ENCODE measurements at places on chromosomes 6 and 20.

GRCh38 chr6:131838051-131838450 lies 30.2 kb downstream of the ENPP1 start:
- DNase-seq, result no peak

DNA sequence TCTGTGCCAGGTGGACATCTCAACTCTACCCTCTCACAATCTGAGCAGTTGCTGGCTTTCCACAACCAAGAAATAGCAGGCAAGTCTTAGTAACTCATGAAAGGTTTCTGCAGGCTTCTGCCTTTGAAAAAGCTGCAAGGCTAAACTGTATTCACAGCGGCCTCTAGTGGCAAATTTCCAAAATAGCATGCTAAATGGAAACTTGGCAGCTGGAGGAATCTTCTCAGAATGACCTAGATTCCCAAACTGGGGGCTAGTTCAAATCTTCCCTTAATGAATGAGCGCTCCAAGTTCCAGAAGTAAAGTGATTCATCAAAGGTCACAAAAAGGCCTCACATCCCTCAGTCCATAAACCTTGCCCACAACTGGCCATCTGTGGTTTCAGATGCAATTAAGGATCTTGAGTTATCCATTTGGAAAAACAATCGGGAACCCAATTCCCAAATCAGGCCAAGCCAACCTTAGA lies 11.9 kb upstream of the CPNE5 start:
- peak; percentile 26 for DNase-seq

GRCh38 chr6:163468738-163469137 lies 54.2 kb downstream of the QKI start:
- DNase-seq, result no peak

DNA sequence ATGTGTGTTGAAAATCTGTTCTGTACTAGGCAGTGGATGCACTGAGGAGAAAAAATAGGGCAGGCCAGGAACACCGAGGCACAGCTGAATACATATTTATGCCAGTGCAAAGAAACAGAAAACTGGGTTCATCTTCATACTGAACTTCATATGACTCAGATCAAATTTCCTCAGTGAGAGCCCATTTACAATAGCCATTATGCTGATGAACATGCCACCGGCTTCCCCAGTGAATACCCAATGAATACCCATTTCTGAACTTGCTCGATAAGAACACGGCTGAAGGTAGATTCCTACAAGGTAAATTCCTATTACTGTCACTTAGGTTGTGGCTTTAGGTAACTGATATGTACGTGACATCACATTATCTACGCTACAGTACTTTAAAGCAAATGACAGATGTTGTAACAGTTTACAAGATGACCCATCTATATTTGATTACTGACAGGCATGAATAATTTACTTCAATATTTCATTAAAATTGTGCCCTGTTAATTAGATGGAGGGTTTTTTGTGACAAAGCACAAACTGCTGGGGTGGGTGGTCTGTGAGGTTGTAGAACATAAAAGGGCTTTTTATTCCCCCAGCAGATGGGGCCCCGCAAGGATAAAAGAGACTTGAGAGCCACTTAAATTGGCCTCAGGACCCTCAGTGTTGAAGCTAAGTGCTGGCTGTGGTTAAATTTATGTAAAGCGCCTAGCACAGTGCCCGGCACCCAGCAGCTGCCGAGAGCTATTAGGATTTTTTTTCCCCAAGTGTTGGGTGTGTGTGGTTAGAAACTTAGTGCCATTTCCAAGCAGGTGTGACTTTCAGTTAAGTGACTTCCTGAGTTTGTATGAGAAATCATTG lies 264.5 kb downstream of the CD83 start:
- no peak for DNase-seq

GRCh38 chr6:36805096-36805797 lies 34.0 kb downstream of the CPNE5 start:
- DNase-seq, result no peak

DNA sequence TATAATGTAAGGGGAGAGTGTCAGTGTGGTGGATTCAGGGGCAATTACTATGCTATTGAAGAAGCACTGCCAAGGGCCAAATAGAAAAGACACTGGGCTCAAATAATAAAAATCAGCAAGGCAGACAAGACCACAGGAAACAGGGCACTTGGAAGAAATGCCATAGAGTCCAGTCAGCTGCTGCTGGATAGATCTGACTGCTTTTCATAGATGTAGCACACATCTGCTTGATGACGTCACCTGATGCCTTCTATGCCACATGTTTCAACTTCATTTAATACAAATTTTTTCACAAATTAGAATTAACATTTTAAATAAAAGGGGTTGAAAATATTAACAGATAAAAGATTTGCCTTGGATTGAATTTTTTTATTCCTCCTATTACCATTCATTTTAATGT lies 23.9 kb upstream of the AHI1 start:
- no peak for DNase-seq

GRCh38 chr6:46963626-46964025 lies 41.9 kb upstream of the ADGRF5 start:
- no peak for DNase-seq

GRCh38 chr6:34021554-34022190 lies 124.2 kb downstream of the GRM4 start:
- no peak for DNase-seq

DNA sequence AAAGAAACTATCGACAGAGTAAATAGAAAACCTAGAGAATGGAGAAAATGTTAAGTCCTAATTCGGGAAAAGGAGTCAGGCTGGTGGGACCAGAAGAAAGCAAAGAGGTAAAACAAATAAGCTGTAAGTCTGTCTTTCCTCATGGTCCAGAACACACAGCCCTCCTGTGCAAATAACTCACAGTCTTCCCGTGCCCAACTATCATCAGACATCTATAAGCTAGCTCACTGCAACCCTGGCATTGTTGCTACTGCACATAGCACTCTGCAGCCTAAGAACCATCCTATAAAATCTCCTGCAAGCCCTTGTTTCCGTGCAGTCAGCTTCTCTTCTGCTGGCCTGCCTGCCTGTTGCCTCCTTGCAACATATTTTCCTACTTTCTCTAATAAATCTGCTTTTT lies 17.4 kb downstream of the HLA-DRA start:
- DNase-seq, result no peak

DNA sequence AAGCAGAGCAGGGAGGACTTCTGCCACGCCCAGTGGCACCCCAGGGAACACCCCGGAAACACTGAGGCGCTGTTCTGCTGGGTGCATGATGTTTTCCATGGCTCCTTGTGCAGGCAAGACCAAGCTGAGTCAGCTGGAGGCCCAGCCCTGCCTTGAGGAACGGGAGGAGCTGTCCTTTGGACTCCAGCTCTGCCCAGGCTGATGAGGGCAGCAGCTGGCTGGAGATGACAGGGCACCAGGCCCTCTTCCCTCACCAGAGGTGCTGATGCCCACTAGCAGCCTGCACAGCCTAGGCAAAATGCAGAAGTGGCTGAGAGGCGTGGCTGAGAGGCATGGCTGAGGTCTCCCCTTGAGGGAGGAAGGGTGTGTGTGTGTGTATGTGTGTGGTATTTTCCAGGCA lies 2.4 kb downstream of the C6orf132 start:
- DNase-seq, result no peak

DNA sequence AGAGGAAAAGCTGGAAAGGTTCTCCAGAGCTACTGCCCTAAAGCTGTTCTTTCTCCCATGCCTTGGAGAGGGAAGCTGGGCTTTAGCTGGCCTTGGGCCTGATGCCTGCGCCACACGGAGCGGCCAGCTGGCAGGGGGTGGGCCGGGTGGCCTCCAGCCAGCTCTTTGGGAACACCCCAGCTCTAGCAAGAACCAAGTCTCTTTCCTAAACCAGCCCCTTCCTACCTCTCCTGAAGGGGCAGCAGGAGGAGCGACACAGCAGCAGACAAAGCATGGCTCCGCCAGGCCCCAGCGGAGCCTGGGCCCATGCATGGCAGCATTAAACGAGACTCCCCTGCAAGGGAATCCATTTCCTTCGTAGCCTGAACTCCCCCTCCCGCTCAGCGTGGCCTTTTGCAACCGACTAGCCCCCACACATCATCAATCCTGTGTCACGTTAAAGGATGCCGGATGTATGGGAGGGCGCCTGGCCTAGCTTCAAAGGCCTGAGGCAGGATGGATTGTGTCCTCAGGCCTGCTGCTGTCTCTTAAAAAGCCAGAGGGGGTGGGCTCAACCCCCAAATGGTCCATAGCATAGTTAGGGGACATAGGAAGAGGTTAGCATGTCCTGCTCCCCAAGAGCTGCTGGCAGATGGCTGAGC lies 14.0 kb downstream of the MRPS18A start:
- DNase-seq, result no peak

DNA sequence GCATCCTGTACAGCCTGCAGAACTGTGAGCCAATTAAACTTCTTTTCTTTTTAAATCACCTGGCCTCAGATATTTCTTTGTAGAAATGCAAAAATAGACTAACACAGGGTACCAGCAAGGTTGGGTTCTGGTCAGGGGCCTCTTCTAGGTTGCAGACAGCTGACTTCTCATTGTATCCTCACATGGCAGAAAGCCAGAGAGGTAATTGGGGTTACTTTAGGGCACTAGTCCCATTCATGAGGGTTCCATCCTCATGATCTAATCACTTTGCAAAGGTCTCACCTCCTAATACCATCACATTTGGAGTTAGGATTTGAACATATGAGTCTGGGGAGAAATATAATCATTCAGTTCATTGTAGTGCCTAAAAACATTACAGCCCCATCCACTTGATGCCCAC lies 101.5 kb downstream of the LCA5 start:
- DNase-seq, result no peak

DNA sequence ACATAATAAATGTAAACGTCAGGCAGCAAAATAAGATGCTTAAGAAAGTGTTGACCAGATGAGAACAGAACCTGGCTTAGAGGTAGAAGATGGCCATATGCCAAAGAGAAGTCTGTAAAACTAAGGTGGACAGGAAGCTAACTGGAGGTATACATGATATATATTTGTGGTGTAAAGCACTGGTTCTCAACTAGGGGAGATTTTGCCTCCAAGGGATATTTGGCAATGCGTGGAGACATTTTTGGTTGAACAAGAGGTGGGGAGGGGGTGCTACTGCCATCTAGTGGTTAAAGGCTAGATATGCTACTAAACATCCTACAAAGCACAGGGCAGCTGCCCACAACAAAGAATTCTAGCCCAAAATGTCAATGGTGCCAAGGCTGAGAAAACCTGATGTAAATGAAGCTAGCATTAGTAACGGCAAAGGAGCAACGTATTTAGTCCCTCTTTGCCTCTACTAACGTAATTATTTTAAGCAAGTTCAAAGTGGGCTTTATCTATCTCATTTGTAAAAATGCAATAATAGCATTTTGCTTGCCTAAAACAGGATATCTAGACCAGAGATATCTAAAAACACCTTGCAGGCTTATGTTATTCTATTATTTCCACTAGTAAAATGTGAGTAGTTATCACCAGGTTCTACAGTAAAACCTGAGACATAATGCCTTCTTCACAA lies 182.6 kb downstream of the RNGTT start:
- DNase-seq, result peak; percentile 43

DNA sequence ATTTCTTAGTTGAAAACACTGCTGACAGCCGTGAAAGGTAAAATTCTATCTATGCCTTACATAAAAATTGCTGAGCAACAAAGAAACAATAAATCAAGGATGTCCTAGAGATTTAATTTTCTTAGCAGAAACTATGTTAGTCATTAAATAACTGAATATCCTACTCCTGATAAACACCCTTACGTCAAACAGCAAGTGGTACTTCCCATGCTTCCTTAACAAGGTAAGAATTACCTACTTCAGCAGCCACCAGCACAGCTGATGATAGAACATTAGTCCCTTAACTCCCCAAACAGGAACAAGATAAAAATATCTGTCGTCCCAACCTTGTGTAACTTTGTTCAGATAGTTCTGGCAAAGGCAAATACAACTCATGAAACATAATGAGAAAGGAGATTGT lies 8.7 kb downstream of the SERPINB6 start:
- DNase-seq, result no peak

DNA sequence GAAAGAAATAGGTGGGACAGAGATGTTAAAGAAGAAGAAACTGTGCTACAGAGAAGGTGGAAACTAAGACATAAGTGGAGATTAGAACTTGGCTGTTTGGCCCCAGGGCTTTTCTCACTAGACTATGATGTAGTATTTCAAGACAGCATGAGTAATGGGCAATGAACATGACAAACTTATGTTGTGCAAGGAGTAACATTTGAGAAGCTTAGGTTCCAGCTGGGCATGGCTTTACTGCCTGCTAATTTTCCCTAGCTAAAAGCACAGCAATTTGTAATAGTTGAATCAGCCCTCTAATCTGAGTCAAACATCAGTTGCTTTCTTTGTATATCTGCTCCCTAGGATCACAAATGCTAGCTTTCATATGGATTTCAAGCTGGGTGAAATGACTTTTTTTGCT lies 294.3 kb upstream of the BMP2 start:
- DNase-seq, result no peak

DNA sequence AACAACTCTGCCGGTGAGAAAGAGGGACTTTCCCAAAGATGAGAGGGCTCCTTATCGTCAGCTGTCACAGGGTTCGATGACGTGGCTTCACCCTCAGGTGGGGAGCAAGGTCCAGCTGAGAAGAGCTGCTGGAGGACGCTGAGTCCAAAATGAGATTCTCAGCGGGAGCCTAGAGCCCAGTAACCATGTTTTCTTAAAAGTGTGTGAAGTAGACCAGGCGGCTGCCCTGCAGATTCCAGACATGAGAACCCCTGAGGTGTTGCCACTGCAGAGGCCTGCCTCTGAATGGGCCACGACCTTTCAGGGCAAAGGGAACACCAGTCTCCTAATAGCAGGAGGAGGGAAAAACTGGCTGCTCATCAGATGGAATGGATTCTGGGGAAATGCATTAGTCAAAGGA lies 375.1 kb downstream of the BTBD9 start:
- no peak for DNase-seq

GRCh38 chr20:26243731-26244130 lies 547.1 kb upstream of the ZNF337 start:
- DNase-seq, result no peak

GRCh38 chr6:154318721-154319120 lies 37.9 kb downstream of the IPCEF1 start:
- no peak for DNase-seq

Measured in naive thymus-derived CD8-positive, alpha-beta T cell (primary cell).